Activated naive CD8-positive, alpha-beta T cell treated with anti-CD3 and anti-CD28 coated beads, Interleukin-2, amount 50 U/mL, for 16 hours (primary cell): ENCODE measurements at places on chromosomes 16 and 17.

DNA sequence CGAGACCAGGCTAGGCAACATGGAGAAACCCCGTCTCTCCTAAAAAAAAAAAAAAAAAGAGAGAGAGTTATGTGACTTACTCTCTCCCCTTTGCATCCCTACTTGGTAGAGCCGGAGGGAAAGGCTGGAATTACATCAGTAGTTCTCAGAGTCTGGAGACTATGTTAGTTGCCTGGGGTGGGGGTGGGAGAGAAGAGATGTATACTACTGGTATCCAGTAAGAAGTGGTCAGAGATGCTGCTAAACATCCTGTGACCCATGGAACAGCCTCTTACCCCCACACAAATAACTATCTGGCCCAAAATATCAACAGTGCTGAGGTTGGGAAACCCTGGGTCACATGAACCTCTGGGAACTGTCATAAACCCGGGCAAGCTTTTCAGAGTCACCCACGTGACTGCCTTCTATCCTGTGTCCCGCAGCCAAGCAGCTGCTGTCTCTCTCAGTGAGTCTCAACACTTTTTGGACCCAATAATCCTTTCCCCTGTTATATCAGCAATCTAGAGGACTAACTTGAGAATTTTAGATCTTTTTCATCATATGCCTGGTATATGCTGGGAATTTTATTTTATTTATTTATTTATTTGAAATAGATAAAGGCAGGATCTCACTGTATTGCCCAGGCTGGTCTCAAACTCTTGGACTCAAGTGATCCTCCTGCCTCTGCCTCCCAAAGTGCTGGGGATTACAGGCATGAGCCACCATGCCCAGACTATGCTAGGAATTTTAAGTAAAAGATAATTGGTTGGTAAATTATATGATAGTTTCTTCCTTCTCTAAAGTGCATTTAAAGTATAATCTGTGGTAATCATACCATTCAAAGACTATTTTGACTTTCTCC is 8.7 kb downstream of the EIF1 start:
- no peak for DNase-seq

- DNase-seq = no peak
Measured at GRCh38 chr17:29216856-29217255, 29.8 kb upstream of the CRYBA1 start.

- no peak for DNase-seq
Measured at GRCh38 chr16:67869653-67870052, 3.2 kb upstream of the EDC4 start.

DNA sequence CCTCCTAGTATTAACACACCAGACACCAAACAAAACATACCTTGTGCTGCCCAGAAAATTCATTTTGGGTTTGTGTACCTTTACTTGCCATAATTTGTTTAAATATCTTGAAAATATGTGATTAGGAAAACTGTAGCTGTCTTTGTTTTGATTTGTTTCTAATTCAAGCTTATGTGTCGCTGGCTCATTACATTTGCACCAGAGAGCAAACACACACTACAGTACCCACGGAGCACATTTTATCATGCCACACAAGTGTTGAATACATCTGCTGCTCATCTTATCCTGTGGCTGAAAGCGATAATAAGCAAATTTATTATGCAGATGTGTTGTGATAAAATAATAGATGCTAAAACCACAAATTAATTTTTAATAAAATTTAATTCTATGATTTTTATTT is 63.1 kb downstream of the SPAG9 start:
- DNase-seq = no peak

DNA sequence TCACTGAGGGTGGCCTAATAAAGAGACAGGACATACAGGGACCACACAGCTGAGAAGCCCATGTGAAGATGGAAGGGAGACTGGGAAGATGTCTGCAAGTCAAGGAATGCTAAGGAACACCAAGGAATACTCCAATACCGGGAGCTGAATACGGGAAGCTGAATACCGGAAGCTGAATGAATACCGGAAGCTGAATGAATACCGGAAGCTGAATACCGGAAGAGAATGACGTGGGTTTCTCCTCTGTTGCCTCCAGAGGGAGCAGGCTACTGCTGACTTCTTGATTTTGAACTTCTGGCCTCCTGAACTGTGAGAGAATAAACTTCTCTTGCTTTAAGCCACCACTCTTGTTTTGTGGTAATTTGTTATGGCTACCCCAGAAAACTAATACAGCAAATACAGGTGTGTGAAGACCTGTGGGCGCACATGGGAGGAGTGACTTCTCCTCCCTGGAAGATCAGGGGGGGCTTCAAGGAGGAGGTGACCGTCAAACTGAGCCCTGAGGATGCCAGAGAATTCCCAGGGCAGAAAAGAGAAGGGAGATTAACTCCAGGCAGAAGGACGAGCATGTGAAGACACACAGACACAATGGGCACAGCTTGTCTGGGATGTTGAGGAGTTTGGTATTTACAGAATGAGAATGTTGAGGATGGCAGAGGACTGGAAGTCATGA is 259.9 kb downstream of the IRF8 start:
- DNase-seq = no peak

DNA sequence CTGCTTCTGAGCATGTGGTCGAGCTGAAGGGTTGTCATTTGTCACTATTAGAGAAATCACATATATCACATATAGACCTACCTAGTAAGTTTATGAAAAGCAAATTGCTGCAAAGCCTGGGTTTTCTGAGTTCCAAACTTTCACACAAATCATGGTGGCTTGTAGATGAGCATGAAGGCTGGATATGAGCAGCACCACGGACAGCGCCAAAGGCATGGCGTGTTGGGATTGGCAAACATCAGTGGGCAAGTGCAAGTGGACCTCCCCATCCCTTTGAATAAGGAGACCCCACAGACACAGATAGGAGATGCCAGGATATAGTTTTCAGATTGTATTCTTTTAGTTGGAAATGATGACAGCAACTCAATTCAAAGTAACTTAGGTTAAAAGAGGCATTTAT is 77.6 kb upstream of the CACNG3 start:
- no peak for DNase-seq

GRCh38 chr17:67246403-67246652 is 1.3 kb upstream of the HELZ start:
- no peak for DNase-seq

GRCh38 chr17:37848690-37849616 is 75.3 kb upstream of the TBC1D3K start:
- no peak for DNase-seq

DNA sequence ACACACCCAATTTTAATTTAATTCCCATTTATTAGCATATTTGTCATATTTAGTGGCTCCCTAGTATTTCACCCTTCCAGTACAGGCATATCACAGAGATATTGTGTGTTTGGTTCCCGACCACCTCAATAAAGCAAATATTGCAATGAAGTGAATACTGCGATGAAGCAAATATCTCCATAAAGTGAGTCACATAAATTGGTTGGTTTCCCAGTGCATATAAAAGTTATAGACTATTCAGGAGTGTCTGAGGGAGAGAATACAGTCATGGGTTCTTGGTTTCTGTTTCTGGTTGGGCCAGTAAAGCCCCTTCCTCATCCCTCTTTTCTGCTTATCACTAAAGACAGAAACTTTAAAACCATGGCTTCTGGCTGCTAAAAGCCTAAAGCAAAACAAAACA is 295.4 kb upstream of the AXIN2 start:
- no peak for DNase-seq

DNA sequence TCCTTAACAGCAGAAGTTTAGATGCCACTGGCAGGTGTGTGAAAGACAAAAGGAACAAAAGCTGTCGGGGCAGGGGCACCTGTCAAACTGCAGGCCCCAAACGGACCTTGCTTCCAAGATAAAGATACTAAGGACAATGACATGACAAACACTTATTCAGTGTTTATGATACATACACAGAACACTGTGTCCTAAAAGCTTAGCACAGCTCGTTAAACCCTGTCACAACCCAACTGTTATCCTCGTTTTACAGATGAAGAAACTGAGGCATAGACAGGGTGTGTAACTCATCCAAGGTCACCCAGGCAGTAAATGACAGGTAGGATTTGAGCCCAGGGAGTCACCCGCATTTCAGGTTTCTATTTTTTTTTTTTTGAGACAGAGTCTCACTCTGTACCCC is 9.6 kb downstream of the SDK2 start:
- DNase-seq = no peak

- no peak for DNase-seq
Measured at GRCh38 chr17:66507982-66508760, 205.8 kb downstream of the PRKCA start.

DNA sequence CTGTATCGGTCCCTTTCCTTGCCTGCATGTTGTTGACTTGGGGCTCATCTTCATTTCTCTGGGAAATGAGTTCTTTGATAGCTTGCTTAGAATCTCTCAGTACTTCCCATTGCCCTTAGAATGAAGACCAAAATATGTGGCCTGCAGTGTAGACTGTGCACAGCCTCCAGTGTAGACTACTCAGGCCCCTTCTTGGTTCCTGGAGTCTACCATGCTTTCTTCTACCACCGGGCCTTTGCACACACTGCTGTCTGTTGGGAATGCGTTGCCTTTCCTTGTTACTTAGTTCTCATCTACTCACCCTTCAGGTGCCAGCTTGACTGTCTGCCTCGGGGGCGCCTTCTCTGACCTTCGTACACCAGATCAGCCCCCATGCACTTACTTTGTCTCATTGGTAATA is 82.0 kb downstream of the ABCC1 start:
- DNase-seq = no peak

- no peak for DNase-seq
Measured at GRCh38 chr17:81404558-81405165, 9.4 kb downstream of the BAHCC1 start.

- DNase-seq = no peak
Measured at GRCh38 chr16:31090540-31090939, 1.8 kb upstream of the PRSS53 start.

GRCh38 chr16:56872863-56873391 is 7.9 kb downstream of the SLC12A3 start:
- DNase-seq = no peak

GRCh38 chr17:50268026-50268425 is 6.2 kb upstream of the TMEM92 start:
- no peak for DNase-seq

DNA sequence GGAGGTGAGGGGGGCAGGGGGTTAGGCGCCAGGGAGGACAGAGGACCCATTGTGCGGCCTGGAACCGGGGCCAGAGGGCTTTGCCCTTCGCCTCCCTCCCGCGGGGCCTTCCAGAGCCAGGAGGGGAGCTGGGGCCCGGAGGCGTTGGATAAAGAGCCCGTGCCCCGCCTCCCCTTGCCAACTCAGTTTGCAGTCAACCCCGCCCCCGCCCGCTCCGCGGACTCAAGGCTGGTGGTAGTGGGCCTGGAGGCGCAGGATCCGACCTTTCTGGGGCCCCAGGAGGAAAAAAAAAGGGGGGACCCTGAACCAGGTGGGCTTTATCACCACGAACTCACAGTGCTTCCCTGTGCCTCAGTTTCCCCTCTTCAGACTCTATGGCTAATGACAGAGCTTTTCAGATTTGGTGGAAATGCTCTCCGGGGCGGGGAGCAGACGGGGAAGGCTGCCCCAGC is 2.0 kb upstream of the SPHK1 start:
- DNase-seq = no peak

DNA sequence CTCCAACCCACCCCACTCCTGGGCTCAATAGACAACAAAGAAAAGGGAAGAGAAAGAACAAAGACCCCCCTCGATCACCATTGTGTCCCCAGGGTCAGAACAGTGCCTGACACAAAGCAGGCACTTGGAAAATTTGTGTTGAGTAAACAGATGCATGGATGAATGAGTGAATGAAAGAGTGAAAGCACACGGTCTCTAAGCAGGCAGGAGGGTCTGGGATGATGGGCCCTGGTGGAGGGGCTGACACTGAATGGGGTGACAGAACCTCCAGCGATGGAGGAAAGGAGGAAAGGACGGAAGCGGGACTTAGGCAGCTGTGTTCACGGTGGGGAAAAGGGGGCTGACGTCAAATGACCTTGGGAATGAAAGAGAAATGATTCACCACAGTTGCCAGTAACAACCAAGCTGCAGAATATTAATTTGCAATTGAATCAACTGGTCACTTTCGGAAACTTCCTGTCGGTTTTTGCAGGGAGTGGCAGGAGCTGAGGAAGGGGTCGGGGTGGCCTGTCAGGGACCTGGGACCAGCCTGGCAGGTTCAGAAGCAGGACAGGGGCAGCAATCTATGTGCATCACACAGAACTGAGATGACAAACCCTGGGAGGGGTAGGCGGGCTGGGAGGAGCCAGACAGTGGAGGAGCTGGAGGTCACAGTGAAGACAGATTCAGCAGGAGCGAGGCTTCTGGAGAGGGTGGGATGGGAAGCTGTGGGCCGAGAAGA is 6.7 kb upstream of the GAST start:
- DNase-seq = no peak

- DNase-seq = no peak
Measured at GRCh38 chr16:73022534-73022933, 25.4 kb downstream of the ZFHX3 start.

DNA sequence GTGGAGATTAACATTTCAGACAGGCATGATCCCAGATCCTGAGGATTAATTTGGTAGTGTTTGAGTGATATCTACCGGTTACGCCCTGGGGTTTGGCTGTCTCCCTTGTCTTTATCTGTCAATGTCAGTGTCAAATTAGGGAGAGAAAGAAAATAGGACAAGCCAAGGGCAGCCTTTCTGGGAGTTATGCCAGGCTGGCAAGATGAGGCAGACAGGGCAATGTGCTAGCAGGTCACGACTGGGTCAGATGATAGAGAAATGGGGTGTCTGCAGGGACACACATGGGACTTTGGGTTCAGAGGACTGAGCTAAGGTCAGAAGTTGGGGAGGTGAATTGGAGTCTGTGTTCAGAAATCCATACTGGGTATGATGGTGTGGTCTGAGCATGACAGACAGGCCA is 27.4 kb upstream of the LYRM9 start:
- no peak for DNase-seq

GRCh38 chr16:24537474-24538337 is 1.7 kb upstream of the RBBP6 start:
- DNase-seq = no peak

DNA sequence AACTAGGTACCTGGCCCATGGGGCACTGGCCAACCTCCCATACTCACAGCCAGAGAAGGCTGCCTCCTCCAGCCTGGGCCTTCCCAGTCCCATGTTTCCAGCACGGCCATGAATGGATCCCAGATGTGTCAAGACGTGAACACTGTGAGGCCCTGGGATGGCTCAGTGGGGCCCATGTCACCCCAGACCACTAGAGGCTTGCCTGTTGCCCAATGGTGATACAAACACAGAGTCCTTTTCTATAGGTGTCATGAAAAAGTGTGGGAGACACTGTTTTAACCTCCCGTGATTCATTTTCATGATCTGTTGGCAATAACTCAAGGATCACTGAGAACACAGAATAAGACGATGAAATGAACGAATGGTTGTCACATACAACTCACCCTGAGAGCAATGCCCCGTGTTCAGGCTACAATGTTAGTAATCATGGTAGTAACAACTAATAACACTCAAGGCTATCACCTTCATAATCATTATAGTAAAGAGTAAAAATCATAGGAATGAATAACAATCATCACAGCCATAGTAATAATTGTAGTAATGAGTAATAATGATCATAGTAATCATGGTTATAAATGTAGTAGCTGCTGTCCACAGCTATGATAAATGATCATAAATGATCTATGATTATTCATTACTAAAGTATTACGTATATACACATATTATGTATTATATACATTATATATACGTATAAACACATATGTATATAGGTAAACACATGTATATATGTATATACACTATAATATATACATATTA is 64.0 kb downstream of the DYNLRB2 start:
- no peak for DNase-seq
